ENCODE measurements at places on chromosomes 2 and 18.

- no peak for DNase-seq
Measured at GRCh38 chr2:14261771-14262170, 370.7 kb upstream of the LRATD1 start.

DNA sequence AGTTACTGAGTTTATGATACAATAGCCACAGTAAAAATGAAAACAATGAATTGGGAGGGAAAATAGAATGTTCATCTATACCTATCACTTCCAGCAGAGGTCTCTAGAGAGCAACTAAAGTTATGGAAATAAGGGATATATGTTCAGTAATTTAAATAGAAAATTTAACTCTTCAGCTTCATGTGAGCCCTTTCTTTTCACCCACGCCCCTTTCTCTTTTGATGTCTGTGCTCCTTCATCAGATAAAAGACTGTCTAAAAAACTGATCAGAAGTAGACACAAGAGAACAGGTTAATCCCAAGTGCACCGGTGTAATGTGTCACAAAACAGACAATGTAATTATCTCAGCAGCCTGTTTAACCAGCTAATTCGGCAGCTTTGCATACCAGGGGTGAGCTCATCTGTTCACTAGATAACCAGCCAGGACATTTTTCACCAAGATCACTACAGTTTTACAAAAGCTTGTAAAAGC, 238.5 kb upstream of the ERBB4 start:
- DNase-seq = no peak

GRCh38 chr2:128664499-128664971, 345.9 kb upstream of the HS6ST1 start:
- DNase-seq = no peak

GRCh38 chr2:231905026-231905425, 21.2 kb downstream of the NPPC start:
- DNase-seq = no peak

- DNase-seq = no peak
Measured at GRCh38 chr2:14418115-14418514, 214.4 kb upstream of the LRATD1 start.

GRCh38 chr18:47725656-47726055, 204.8 kb downstream of the SMAD2 start:
- DNase-seq = no peak

- no peak for DNase-seq
Measured at GRCh38 chr2:156903335-156903734, 354.2 kb upstream of the GALNT5 start.

GRCh38 chr2:239271471-239271870, 129.3 kb downstream of the HDAC4 start:
- DNase-seq = no peak

DNA sequence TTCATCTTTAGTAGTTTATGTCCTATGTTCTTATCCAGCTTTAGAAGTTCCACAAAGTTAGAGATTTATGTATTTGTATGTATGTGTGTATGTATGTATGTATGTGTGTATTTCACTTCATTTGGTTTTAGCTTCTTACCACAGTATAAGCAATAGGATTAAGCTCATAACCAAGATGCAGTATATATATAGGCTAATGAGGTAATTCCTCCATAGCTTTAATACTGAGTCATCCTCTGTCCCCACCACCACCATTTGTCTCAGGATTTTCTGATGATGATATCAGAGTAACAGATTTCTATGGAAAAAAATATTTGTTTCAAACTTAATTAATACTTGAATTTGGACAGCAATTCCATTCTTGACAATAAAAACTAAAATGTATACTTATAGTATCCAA, 159.2 kb downstream of the SOX11 start:
- DNase-seq = no peak

- DNase-seq = no peak
Measured at GRCh38 chr2:145530653-145531052, 1010.7 kb upstream of the ZEB2 start.

- no peak for DNase-seq
Measured at GRCh38 chr2:199144546-199144945, 313.2 kb downstream of the SATB2 start.

DNA sequence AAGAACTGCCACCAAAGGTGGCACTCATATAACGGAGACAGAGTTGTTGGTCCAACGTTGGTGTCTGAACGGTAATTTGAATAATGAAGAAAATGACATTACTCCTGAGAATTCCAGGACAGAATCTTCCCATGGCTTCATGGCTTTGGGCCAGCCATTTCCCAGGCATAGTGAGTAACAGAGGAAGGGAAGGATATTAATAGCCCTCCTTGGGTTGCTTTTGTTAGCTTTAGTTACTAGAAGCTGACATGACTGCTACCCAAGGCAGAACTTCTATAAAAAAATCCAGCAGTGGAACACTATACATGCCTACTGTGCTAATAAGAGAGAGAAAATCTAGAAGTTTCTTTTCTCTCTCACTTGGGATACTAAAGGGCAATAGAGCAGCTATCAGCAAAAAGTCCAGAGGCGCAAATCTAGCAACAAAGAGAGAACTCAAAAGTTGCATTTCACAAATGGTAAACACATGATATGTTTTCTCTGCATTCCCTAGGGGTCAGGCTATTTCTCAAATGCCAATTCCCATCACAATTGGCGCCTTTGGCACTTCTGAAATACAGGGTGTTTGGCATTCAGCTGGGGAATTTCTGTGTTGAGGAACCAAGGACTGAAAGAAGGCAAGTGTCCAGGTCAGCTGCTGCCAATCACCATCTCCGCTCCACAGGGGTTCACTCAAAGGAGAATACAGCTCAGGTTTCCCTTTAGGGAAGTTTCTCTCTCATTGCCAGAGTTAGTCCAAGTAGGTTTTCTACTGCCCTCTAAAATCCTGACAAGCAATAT, 160.8 kb upstream of the KYNU start:
- no peak for DNase-seq

- DNase-seq = no peak
Measured at GRCh38 chr2:5057891-5058351, 634.3 kb upstream of the SOX11 start.

GRCh38 chr2:113240915-113241911, 37.5 kb downstream of the PAX8 start:
- DNase-seq = no peak

GRCh38 chr2:60891180-60891579, 9.8 kb downstream of the REL start:
- DNase-seq = no peak

- DNase-seq = no peak
Measured at GRCh38 chr2:112621790-112622527, 23.8 kb upstream of the SLC20A1 start.

GRCh38 chr2:54639609-54640008, 83.9 kb upstream of the EML6 start:
- DNase-seq = no peak

DNA sequence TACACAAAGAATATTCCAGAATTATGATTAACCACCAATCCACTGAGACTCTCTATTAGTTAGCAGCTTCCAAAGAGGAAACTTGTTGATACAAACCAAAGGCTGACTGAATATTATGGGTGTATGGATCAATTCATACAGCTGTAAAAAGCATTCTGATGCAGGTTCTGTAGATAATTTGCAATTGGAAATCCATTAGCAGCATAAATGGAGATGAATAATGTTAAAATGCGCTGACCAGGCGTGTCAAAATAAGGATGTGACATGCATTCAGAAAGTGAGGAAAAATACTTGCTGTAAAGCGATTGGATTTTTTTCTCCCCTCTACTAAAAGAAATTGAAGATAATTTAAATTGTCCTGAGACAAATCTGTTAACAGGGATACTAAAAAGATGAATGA, 169.0 kb upstream of the DDX18 start:
- no peak for DNase-seq

- DNase-seq = no peak
Measured at GRCh38 chr2:104930732-104931131, 76.8 kb downstream of the POU3F3 start.

Data from activated CD4-positive, alpha-beta T cell treated with anti-CD3 and anti-CD28 coated beads, Interleukin-2, amount 50 U/mL, for 1 hour (primary cell).